ENCODE measurements at places on chromosomes 5 and 9.

- DNase-seq, result no peak
These were observed 171.4 kb upstream of the PLCXD3 start for GRCh38 chr5:41681840-41682239.

DNA sequence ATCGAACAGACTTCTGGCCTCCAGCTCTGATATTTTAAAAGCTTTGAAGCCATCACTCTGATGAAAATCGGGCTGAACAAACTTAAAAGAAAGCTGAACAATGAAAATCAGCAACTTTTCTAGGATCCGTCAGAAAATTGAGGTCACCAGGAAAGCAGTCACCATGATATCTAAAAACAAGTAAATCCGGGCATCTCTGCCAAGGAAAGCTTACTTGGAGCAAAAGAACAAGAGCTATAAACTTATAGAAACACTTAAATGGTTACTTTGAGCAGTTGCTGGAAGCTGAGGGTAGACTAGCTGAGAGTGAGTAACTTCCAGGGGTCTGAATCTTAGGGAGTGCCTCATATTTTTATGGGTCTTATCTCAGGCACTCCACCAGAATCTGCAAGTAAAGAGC is 1043.0 kb upstream of the CDH18 start:
- no peak for DNase-seq

- DNase-seq, result no peak
These were observed 116.6 kb downstream of the DROSHA start for GRCh38 chr5:31415009-31415923.

- DNase-seq, result no peak
These were observed 26.3 kb upstream of the GALNT10 start for GRCh38 chr5:154164249-154164581.

GRCh38 chr9:105887679-105888078 is 193.3 kb downstream of the TMEM38B start:
- DNase-seq, result no peak

GRCh38 chr5:96569770-96570169 is 92.4 kb upstream of the CAST start:
- no peak for DNase-seq

- no peak for DNase-seq
These were observed 370.6 kb upstream of the PIK3R1 start for GRCh38 chr5:67844924-67845323.

DNA sequence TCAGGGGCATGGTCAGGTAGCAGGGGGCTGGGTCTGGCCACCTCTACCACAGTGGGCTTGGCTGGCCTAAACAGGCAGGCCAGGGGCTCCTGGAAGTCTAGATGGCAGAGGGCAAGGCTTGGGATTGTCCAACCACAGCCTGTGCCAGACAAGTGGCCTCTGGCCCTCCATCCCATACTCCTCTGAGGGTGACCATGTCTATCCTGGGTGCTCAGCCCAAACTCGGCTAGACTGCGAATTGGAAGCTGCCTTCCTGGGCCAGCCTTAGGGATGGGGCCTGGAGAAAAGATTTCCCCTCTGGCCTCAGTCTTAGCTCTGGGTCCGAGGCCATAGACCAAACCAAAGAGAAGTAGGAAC is 110.5 kb downstream of the PHF2 start:
- peak; percentile 5 for DNase-seq

GRCh38 chr5:91382530-91383026 is 539 bp downstream of the ARRDC3 start:
- DNase-seq, result no peak

DNA sequence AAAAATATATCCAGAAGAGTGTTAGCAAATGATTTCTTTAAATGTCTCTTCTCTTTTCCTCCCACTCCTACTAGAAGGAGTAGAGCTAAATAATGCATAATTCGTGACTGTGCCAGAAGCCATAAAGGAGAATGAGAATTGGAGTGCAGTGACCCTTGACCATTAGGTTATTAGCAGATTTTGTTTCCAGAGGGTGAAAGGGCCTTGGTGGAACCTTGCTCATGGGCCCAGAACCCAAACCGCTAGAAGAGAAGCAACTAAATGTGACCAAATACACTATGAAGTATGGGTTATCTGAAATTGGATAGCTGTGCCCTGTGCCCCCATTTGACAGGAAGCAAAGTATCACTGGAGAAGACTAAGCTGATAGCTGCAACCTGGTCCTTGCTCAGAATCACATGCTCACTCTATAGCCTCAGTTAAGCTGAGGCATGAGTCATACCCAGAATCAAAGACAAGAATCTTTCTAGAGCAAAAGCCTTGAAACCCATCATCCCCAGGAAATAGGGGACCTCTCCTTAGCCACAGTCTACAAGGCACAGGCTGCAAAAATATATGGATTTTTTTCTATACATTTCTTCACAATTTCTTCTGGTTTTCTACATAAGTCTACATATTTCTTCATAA is 36.3 kb downstream of the CAPSL start:
- no peak for DNase-seq

DNA sequence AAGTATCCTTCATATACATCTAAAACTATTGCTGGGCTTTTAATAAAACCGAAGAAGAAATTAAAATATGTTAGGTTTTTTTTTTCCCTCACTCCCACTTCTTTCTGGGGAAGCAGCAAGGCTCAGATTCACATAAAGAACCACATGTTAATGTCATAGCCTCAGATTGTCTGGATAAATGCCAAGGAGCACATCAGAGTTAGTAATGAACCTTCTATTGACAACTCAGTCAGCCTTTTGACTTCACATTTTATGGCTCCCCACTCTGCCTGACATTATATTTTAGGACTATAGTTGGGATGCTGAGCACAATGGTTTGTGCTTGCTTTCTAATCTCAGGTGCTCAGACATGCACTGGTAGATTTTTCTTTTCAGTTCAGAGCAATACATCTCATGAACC is 21.8 kb downstream of the DMAC1 start:
- DNase-seq, result no peak

DNA sequence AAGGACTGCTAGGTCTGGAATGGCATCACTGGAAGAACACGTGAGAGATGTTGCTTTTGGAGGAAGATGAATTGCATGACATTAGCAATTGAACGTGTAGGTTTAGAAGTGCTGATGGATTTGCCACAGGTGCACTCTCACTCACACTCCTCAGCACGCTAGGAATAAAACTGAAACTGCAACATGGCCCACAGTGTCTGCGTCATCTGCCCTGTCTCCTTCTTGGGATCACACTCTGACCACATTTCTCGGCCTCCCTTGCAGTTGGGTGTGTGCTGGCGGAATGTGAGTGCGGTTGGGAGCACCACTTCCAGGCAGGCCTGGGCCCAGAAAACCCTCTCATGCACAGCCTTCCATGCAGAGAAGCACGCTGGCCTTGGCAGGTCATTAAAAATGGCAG is 152.8 kb upstream of the LHFPL2 start:
- DNase-seq, result no peak

DNA sequence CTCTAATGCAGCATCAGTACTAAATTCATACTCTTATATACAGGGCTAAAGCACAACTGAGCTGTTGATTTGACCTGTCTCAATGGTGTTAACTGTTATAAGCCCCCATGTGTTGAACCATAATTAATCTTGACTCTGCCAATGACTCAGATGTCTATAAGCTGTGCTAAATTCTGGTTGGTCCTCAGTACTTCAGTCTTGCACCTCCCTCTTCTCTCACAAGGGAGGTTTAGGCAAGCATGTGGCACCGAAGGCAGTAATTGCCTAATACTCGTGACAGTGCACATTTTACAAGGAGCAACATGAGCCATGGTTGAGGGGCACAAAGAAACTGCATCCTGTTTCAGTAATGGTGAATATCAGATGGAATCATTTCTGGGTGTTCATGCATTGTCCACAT is 255.9 kb downstream of the TRPM3 start:
- no peak for DNase-seq

DNA sequence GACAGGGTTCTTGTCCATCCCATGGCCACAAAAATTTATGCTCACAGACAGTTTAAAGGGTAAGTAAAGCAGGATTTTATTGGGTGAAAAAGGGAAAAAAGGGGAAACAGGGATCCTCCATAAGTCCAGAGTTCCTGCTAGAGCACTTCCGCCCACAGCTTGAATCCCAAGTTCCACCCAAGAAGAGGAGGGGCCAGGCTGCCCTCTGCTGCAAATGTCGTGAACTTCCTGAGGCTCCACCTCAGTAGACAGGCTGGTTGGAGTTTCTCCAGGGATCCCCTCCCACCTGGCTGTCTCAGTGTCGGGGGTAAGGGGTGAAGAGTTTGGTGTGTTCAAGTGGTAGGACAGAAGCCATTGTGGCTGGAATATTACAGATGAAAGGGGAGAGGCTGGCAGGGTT is 275.0 kb upstream of the SGCD start:
- no peak for DNase-seq

GRCh38 chr5:51378061-51378409 is 5.2 kb upstream of the ISL1 start:
- no peak for DNase-seq

GRCh38 chr5:158521995-158522394 is 577.7 kb downstream of the EBF1 start:
- DNase-seq, result no peak

GRCh38 chr9:90449213-90449925 is 193.3 kb downstream of the DIRAS2 start:
- no peak for DNase-seq

Data from activated CD8-positive, alpha-beta memory T cell treated with anti-CD3 and anti-CD28 coated beads, Interleukin-2, amount 50 U/mL, for 4 hours (primary cell).